ENCODE measurements at places on chromosomes 11 and 22.

GRCh38 chr22:48902983-48903650 lies 924.6 kb downstream of the BRD1 start:
- H3K27me3 ChIP-seq, result no peaks in the 10 kb centered on the region
- no peak for DNase-seq
- no peaks in the 10 kb centered on the region for H3K4me1 ChIP-seq
- no peak overlapping the region for H3K4me3 ChIP-seq
- H3K27ac ChIP-seq, result no peak overlapping the region
- H3K36me3 ChIP-seq, result no peaks in the 10 kb centered on the region

- H3K36me3 ChIP-seq, result no peaks in the 10 kb centered on the region
- DNase-seq, result no peak
- peaks cover 7% of the 10 kb centered on the region for H3K4me1 ChIP-seq
- H3K4me3 ChIP-seq, result no peak overlapping the region
- no peaks in the 10 kb centered on the region for H3K27me3 ChIP-seq
Measured at GRCh38 chr11:111368285-111368560, 10.9 kb downstream of the POU2AF1 start.

DNA sequence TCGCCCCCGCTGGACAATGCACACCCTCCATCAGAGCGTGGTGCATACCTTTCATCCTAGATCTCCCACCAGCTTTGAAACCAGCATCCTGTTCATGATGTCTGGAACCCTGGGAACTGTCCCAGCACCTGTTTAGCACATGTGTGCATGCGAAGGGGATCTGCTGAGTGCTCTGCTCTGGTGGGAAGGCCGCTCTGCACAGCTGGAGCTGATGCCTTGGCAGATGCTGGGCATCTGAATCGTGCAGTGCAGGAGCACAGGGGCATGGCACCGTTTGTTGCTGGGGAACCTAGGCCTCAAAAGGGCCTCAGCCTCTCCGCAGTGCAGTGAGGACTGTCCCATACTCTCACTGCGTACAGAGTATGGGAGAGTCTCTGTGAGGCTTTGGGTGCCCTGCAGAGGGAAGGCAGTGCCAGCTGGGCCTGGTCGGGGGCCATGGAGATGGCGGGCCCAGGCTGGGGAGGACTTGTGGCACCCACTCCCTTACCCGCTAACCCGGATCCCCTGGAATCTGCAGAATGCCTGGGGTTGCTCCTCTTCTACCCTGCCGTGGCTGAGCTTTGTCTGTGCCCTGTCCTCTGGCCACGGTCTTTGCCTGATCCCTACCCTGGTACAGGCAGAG lies 72.9 kb upstream of the ATXN10 start:
- no peaks in the 10 kb centered on the region for H3K36me3 ChIP-seq
- H3K27ac ChIP-seq, result no peak overlapping the region
- DNase-seq, result no peak
- H3K27me3 ChIP-seq, result no peaks in the 10 kb centered on the region
- no peak overlapping the region for H3K4me3 ChIP-seq

- DNase-seq, result no peak
- H3K4me1 ChIP-seq, result no peaks in the 10 kb centered on the region
- no peak overlapping the region for H3K27ac ChIP-seq
- no peak overlapping the region for H3K4me3 ChIP-seq
Measured at GRCh38 chr11:83310718-83311117, 24.6 kb upstream of the CCDC90B start.

DNA sequence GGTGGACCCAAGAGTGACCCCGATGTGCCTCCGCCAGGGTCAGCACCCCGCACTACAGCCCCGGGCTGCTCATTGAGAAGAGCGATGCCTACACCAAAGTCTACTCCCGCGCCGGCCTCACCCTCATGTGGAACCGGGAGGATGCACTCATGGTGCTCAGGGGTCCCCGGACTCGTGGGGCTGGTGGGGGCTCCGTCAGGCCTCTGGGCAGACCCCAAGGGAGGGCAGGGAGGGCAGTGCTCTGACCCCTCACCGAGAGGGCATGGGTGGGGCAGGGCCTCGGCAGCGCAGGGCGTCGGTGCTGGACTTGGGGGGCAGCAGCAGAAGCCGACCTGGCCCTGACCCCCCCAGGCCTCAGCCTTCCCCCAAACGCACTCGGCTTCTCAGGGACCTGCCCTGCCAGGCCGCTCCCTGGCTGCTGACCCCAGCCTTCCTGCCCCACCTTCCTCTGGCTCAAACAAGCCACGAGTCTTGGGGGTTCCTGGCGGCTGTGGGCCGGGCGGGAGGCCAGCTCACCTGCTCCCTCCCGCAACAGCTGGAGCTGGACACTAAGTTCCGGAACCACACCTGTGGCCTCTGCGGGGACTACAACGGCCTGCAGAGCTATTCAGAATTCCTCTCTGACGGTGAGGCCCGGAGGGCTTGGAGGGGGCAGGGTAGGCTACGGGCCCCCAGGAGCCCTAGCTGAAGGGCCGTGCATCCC lies 2.9 kb downstream of the MUC2 start:
- peak overlapping the region; percentile 32 for H3K4me3 ChIP-seq
- no peaks in the 10 kb centered on the region for H3K36me3 ChIP-seq
- peaks cover 8% of the 10 kb centered on the region for H3K27me3 ChIP-seq
- DNase-seq, result no peak
- H3K27ac ChIP-seq, result peak overlapping the region; percentile 44

DNA sequence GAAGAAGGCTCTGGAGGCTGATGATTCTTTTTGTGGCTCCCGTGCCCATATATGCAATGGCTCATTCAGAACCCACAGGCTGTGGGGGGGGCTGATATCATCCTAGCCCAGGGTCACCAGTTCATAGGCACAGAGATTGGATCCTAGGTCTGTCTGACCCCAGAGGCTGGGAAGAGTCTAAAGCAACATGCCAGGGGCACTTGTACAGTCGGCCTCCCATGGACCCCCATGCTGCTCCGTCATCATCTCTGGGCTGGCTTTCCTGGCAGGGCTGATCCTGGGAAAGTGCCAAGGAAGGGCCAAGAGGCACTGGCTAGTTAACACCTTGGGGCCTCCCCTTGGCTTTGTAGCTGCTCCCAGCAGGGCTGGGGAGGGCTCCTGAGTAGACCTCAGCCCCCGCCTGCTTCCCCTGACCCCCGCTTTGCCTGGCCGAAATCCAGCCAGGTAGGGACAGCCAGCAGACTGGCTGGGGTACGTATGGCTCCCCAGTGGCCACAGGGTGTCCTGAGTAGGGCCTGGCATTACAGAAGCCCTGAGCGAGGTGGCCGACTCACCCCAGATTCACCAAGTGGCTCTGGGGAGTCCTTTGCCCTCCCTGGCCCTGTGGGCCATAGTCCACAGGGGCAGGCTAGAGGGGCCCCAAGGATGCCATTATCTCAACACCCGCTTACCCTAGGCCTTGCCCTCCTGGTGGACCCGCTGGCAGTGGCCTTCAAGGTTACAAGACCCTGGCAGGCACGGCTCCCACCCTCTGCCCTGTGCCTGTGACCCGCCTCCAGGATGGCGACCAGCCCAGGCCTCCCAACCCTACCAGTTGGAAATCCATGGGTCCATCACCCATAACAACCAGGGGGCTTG lies 22.5 kb downstream of the FADS3 start:
- H3K4me1 ChIP-seq, result no peaks in the 10 kb centered on the region
- H3K36me3 ChIP-seq, result no peaks in the 10 kb centered on the region
- no peak overlapping the region for H3K27ac ChIP-seq
- DNase-seq, result no peak

DNA sequence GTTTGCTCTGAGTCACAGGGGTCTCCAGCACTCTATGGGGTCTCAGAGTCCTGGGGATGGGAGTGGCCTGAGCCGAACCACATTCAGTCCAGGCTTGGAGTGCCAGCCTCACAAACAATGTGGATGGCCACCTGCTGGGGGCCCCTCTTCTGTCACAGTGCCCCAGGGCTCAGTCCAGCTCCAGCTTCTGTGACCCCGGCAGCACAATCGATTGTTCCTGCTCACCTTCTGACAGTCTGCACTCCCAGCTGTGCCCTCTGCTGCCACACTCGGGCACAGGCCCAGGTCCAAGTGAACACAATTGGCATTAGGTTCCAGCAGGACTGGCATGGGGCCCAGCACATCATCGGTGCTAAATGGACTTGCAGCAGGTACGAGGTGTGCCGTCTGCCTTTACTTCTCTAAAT lies 84.8 kb downstream of the TP53I11 start:
- H3K27me3 ChIP-seq, result no peaks in the 10 kb centered on the region
- H3K36me3 ChIP-seq, result no peaks in the 10 kb centered on the region
- DNase-seq, result no peak
- peak overlapping the region; percentile 35 for H3K27ac ChIP-seq
- H3K4me1 ChIP-seq, result peaks cover 11% of the 10 kb centered on the region

DNA sequence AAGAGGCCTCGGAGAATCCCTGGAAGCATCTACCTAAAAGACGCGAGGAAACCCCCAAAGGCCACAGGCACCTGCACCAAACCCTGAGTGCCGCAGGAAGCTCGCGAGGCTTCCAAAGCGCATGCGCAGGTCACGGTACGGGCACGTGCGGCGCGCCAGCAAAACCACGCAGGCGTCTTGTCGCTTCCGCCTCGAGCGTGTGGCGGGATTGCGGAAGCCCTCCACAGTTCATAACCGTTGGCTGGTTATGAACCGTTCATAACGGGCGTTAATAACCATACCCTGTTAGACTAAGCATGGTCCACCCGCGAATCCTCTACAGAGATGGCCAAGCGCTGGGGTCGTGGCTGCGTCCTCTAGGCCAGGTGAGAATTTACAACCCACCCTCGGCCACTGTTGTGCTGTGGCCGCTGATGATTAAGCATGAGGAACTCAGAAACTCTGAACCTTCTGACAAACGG lies 46.4 kb downstream of the MORC2 start:
- peak; percentile 62 for DNase-seq
- H3K27ac ChIP-seq, result peak overlapping the region; percentile 71
- peaks cover 15% of the 10 kb centered on the region for H3K4me1 ChIP-seq
- H3K4me3 ChIP-seq, result peak overlapping the region; percentile 31
- H3K27me3 ChIP-seq, result no peaks in the 10 kb centered on the region

DNA sequence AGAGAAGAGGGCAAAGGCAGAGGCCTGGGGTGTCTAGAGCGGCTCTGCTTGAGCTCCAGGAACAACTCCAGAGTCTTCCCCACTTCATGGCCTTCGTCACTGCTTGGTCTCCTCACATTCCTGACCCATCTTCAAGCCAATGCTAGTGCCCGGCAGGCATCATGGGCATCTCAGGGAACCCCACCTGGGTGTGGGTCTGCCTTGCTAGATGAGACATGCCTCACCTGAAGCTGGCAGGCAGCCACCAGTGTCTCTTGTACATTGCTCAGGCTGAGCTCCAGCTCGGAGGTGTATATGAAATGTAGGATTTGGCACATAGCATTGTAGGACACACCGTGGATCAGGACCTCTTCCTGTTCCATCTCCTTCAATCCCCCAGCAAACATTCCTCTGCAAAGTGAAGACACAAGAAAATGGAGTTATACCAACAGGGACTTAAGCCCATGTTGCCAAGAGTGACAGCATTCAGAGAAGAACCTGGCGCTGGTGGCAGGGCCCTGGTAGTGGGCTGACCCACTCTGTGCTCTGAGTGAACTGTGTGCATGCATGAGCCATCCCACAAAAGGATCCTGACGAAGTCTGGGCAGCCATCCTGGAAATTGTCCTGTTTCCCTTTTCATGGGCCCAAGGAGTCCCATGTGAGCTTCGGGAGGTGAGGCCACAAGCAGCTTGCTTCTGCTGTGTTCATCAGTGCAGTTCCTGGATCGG lies 24.3 kb downstream of the KLHL22 start:
- H3K4me1 ChIP-seq, result no peaks in the 10 kb centered on the region
- H3K4me3 ChIP-seq, result no peak overlapping the region
- DNase-seq, result no peak
- H3K27me3 ChIP-seq, result no peaks in the 10 kb centered on the region
- no peak overlapping the region for H3K27ac ChIP-seq

- no peak for DNase-seq
- no peaks in the 10 kb centered on the region for H3K36me3 ChIP-seq
- H3K27ac ChIP-seq, result no peak overlapping the region
- H3K4me3 ChIP-seq, result no peak overlapping the region
- H3K4me1 ChIP-seq, result no peaks in the 10 kb centered on the region
- no peaks in the 10 kb centered on the region for H3K27me3 ChIP-seq
Measured at GRCh38 chr22:44139773-44140172, 41.0 kb upstream of the PARVG start.

DNA sequence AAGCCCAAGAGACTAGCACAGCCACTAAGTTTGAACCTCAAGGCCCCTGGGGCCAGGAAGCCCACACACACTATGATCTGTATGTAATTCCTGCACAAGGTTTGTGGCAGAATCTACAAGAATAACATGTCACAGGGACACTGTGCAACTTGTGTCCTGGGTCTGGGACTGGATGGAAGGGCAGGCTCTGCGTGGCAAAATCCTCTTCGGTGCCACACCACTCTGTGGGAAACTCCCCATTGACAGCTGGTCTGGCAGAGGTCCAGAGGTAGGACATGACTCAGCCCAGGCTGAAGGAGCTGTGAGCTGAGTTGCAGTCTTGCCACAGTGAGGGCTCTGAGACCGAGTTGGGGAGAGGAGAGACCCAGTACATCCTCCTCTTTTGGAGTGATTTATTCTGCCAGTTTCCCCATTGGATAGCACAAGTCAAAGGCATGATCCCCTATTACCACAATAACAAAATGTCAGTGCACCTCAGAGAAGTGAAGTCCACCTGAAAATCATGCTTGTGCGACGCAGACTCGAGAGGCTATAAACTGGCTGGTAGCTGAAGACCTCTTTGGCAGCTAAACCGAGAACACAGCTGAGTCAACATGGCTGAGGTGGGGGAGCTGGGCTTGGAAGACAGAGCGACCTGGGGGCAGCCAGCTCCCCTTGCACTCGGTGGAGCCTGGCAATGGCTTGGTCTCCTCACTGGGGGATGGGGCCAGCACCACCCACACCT lies 23.3 kb upstream of the SERPIND1 start:
- H3K27me3 ChIP-seq, result no peaks in the 10 kb centered on the region
- no peak overlapping the region for H3K4me3 ChIP-seq
- H3K4me1 ChIP-seq, result peaks cover 5% of the 10 kb centered on the region
- no peak overlapping the region for H3K27ac ChIP-seq
- H3K36me3 ChIP-seq, result no peaks in the 10 kb centered on the region
- peak; percentile 38 for DNase-seq

DNA sequence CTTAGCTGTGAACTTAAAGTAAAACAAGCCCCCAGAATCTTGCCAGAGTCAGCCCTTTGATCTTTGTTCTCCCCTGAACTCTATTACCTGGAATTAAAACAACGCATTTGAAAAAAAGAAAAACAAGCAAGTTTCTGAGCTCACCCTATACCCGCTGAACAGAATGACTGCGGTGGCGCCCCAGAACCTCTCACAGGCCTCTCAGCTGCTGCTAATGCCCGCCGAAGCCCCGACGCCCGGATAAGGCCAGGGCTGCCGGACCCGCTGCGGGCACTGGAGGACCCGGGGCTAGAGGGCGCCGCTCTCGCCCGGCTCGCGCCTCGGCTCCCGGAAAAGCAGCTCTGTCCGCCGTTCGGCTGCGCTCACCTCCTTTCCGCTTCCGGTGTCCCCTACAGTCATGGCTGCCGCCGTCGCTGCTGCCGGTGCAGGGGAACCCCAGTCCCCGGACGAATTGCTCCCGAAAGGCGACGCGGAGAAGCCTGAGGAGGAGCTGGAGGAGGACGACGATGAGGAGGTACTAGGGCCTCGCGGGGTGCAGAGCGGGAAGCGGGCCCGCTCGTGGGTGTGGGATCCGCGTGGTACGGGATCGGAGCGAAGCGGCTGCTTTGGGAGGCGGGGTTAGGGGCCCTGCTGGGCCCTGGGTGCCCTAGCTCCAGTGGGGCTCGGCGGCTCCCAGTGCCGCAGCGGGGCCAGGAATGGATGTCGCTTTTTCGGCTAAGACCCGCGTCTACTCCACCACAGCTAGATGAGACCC lies at the start of gene TOMM22:
TSS of gene TOMM22 (plus strand) at position 376 of the 754 bp plus-strand sequence. CDS start at position 398, 22 bp downstream.
- H3K27me3 ChIP-seq, result no peaks in the 10 kb centered on the region
- DNase-seq, result peak; percentile 91
- peak within 1 kb of the TSS; percentile 76 for H3K27ac ChIP-seq
- H3K4me3 ChIP-seq, result peak within 1 kb of the TSS; percentile 73
